ENCODE measurements at places on chromosomes 1 and 21. TPM values are rescaled to one million over a fixed set of nuclear protein-coding genes. Genes with fewer than 3 reads are reported as not detected.

DNA sequence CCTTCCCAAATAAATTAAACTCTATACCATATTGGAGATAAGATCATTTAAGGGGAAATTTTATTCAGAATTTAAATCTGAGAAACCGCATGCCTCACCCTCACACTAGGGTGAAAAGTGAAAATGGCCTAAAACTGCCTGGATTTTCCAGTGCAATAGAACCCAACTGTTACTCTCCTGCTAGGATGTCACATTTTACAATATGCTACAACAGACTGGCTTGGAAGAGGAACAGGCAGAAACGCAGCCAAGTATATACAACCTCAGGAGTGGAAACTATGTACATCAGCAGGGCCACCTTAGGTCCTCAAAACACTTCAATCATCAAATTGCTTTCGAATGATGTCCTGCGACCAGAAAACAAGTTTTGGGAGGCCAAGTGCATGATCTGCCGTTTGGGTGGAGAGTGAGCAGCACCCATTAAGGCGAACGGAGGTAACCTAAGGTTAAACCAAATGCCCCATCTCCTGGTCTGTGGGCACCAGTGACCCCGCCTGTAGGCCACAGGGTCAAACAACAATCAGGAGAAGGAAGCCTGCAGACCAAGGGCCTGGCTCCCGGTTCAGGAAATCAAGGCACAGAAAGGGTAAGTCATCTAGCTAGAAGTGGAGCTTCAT lies 4.9 kb downstream of the RCAN1 start:
- DNase-seq: no peak

DNA sequence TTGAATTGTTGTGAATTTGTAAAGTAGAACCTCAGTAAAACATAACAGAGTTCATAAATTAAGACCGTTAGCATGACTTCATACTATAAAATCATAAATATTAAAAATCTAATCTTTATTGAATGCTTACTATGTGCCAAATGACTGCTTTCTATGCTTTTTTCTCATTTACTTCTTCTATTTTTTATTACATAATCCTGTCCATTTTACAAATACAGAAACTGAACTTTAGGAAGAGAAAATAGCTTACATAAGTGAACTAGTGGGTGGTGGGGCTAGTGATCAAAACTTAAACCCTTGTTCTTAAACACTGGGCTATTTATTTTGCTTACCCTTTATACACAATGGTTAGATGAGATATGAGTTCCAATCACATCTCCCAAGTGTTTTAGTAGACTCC lies 122.3 kb downstream of the ZC3H11B start:
- DNase-seq: no peak

DNA sequence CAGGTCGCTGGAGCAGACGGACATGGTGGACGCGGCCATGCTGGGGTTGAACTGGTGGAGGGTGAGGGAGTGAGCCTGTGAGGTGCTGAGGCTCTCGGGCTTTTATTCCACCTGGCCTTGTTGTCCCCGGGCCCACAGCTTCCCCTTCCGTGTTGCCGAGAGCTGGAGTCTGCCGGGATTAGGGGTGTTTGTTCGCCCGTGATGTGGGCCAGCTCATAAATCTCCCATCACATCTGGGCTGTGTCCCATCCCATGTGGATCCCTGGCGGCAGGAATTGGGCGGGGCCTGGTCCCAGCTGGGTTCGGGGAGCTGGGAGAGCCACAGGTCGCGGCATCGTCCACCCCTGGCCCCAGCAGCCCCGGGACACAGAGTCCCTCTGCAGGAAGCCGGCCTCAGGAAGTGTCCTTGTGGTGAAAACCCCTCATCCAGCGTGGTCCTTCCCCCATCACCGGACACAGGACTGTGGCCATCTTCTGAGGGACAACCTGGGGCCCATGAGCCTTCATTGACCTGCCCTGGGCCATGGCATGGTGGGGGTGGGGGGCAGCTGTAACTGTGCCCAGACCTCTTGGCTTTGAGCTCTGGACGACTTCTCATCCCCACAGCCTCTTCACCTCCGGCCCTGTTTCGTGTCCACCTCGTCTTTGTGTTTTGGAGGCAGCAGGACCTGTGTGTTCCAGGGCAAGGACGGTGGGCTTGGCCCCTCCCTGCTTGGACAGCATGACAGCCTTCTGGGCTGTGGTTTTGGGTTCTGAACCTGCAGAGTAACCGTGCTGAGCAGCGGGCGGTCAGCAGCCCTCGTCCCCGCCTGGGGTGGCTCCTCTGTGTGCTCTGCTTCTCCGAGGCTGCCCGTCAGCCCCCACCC lies at the start of gene KRTAP10-6:
Gene KRTAP10-6 (minus strand): TSS at position 60 of the 866 bp plus-strand sequence. CDS start 21 bp downstream, at position 39.
- no peak for DNase-seq

DNA sequence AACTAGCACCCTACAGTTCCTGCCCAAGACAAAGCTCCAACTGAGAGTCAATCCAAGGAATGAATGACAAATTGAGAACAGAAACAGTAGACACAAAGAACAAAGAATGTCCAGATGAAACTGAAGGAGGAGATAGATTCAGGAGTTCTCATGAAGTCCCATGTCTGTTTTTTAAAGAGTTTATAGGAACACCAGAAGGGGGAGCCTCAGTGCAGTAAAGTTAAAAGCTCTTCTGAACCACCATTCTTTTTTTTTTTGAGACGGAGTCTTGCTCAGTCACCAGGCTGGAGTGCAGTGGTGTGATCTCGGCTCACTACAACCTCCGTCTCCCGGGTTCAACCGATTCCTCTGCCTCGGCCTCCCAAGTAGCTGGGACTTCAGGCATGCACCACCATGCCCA lies 323.6 kb downstream of the MRPL39 start:
- peak; percentile 8 for DNase-seq

DNA sequence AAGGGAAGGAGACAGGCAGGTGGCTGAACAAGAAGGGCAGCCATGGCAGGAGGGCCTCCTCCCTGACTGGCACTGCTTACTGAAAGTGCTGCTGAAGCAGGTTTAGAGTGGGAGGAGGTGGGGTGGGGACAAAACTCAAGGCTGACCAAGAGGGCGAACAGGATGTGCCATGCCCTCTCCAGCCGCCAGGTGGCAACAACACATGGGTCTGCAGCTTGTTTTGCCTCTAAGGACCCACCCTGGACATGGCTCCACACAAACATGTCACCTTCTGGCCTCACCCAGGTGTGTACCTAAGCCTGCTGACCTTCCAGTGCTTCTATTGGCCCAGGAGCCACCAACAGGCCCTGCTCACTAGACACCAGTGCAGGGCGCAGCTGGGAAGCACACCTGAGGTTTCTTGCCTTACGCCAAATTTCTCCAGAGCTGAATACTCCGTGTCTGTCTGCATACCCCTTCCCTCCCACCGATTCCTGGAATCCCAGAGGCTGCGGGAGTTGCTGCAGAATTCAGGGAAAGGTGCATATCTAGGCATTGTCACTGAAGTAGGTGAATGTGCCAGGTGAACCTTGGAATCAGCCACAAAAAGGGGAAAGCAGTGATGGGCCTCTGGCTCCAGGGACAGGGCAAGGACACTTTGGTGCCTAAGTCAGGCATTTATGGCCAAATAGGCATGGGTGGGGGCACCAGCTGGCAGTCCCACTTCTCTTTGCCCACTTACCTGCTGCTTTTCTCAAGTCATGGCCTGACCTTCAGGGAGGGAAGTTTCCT lies 5.3 kb downstream of the PSRC1 start:
- peak; percentile 59 for DNase-seq

GRCh38 chr1:215526147-215526845 lies 40.8 kb upstream of the KCTD3 start:
- DNase-seq: peak; percentile 26

DNA sequence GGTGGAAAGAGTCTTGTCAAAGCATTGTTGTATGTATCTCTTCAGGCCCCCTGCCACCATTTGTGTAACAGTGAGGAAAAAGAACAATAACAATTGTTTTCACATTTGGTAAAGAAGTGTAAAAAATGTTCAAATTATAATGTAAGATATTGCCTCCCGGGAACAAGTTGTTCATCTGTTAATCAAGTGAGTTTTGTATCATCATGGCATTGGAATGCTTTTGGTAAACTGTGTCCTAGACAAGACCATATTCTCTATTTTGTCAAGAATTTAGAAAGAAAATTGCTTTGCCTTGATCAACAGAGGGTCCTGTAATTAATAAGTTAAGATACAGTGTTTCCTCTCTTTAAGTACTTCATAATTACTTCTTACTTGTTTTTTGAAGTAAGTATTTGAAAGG lies 692.0 kb upstream of the NR5A2 start:
- no peak for DNase-seq

DNA sequence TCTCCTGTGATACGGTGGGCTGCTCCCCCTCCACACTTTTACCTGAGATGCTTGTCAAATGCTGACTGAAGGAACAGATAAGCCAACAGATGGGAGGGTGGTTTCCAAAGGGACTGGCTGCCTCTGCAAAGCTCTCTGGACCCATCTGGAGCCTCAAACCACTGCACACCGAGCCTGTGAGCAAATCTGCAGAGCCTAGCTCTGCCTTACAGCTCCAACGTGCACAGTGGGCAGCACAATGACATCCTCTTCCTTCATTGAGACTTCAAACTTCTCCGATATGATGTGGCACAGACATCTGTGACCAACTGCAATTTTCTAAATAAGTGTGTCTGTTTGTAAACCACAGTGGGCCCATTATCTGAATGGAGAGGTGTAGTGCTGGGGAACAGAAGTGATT lies 26.2 kb upstream of the KNCN start:
- no peak for DNase-seq

GRCh38 chr1:20496241-20496661 lies 10.2 kb upstream of the CAMK2N1 start:
- peak; percentile 63 for DNase-seq

DNA sequence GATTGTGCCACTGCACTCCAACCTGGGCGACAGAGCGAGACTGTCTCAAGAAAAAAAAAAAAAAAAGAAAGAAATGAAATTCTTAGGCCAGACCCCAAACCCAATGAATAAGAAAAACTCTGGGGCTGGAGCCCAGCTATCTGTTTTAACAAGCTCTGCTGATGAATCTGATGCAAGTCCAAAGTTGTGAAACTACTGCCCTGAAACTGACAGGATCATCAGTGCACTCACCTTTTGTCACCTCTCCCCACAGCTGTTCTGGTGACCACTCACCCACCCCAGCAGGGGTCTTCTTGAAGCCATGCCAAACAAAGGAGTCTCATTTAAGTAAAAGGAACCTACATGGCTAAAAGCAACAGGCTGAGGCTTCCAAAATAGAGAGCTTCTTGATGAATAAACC lies 8.4 kb downstream of the PABPC4 start:
- no peak for DNase-seq

GRCh38 chr1:92026806-92027205 lies 3.0 kb upstream of the EPHX4 start:
- DNase-seq: no peak

DNA sequence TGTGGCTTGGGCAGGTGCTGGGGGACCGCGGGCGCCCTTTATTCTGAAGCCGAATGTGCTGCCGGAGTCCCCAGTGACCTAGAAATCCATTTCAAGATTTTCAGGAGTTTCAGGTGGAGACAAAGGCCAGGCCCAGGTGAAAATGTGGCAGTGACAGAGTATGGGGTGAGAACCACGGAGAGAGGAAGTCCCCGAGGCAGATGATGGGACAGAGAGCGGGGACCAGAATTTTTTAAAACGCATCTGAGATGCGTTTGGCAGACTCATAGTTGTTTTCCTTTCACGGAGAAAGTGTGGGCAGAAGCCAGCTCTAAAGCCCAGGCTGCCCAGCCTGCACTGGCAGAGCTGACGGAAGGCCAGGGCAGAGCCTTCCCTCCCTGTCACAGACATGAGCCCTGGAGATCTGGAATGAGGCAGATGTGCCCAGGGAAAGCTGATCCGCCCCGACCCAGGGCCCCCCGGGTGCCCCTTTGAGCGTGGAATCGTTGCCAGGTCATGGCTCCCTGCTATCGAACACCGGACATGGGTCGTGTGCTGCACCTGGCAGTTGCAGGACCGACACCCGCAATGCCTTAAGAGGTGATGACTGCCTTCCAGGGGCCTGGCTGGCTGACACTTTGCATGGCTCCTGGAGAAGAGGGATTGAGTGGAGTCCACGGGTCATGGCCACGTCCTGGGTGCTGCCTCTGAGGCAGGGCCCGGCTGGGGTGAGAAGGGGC lies 6.5 kb upstream of the SLX9 start:
- DNase-seq: no peak

GRCh38 chr1:8213136-8213535 lies 104.8 kb upstream of the SLC45A1 start:
- no peak for DNase-seq

DNA sequence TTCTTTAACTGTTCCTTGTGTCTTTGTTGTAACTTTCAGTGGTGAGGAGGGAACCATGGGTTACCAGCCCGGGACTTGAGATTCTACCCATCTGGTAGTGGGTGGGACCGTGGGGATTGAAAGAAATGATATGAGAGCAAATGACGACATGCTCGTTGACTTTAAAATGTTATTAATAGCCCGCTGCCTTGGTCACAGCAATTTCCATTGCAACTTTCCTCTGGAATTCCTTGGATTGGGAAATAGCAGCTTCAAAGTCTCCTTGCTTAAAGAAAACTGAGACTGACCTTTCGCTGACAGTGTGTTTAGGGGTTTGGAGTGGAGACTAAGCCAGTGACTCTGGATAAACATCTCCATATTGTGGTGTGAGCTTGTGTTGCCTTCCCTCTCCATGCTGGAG lies 44.2 kb upstream of the MARK1 start:
- no peak for DNase-seq

DNA sequence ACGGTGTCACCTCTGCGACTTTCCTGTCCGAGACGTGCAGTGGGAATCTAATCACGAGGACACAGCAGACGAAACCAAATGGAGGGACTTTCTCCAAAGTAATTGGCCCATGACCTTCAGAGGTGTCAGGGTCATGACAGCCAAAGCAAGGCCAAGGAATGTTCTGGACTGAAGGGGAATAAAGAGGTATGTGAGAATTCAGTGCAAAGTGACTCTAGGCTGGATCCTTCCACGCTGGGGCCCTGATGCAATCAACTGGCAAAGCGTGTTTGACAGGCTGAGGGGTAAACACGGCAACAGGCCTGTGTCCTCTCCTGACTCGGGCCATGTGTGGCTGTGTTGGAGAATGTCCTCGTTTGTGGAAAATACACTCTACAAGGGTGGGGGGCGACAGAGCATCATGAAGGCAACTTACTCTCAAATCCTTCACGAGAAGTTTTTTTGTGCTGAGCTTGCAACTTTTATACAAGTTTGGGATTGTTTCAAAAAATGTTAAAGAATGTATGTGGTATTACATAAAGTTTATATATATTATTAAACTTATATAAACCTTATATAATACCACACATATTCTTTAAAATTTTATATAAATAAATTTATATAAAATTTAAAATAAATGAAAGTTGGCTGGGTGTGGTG lies 1.7 kb downstream of the CFAP74 start:
- DNase-seq: no peak

GRCh38 chr1:36115931-36116330 lies 9.1 kb downstream of the COL8A2 start:
- DNase-seq: no peak

LHX8 gene
- total RNA-seq: not detected

RYR2 gene
- total RNA-seq: 1.0 TPM

IQCC gene
- 5.5 TPM for total RNA-seq

C1orf167 gene
- 0.95 TPM for total RNA-seq

SMAP2 gene
- 12.2 TPM for total RNA-seq

TRIM62 gene
- 0.03 TPM for total RNA-seq

PBX1 gene
- total RNA-seq: 3.1 TPM
